Uterus (tissue), 4 donors: ENCODE measurements at places on chromosomes 3 and 15.

DNA sequence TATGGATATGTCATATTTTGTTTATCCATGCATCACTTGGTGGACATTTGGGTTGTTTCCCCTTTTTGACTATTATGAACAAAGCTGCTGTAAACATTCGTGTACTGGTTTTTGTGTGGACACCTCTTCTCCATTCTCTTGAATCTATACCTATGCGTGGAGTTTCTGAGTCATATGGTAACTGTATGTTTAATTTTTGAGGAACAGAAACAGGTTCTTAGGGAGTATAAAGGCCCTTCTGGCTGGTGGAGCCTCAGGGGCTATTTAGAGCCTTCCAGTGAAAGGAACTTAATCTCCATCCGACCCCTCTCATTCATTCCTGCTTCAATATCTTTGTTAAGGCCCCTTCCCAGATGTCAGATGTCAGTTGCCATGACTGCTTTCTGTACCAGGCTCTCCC is 14.1 kb upstream of the CTXND1 start:
- no peak for DNase-seq

DNA sequence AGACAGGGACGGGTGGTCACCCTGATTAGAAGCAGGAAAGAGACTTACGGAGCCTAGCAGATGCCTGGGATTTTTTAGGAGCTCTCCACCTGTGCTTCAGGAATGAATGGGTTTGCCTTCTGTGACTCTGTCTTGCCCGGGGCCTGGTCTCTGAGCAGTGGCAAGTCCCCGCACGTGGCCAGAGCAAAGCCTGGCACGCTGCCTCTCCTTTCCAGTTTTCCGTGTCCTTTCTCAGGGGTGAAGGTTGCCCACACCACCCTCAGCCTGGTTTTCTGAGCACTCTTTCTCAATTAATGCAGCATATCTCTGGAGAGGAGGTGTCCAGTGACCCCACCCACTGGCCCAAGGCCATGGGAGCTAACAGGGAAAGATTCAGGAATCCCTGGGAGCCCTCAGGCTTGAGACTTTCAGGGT is 14.5 kb upstream of the CHST14 start:
- no peak for DNase-seq

DNA sequence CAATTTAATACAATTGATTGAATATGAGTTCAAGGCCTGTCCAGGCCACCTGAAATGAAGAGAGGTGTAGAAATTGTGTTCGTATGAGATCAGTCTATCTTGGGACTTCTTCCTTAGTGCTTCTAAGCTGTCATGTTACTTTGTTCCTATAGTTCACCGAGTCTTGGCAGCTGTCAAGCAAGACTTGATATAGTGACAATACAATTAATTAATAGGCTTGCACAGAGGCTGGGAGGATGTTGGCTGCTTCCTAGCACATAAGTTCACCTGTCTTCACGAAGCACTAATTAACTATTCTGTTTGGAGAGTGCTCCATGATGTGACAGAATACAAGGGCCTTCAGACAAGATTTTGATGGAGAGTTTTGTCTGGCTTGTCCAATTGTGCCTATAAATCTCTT is 103.7 kb upstream of the CD96 start:
- no peak for DNase-seq

DNA sequence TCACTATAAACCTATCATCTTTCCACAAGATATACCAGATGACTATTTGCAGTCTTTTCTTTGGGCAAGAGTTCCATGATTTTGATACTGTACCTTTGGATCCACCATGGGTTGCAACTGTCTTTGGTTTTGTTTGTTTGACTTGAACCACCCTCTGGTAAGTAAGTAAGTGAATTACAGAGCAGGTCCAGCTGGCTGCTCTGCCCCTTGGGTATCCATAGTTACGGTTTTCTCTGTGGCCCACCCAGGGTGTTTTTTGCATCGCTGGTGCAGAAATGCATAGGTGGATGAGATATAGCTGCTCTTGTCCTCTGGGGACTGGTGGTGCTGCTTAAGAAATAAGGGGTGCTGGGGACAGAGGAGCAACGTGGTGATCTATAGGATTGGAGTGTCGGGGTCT is 33.8 kb downstream of the CHDH start:
- DNase-seq = no peak

- DNase-seq = no peak
Observed at GRCh38 chr3:111040959-111041358, 30.7 kb upstream of the NECTIN3 start.

DNA sequence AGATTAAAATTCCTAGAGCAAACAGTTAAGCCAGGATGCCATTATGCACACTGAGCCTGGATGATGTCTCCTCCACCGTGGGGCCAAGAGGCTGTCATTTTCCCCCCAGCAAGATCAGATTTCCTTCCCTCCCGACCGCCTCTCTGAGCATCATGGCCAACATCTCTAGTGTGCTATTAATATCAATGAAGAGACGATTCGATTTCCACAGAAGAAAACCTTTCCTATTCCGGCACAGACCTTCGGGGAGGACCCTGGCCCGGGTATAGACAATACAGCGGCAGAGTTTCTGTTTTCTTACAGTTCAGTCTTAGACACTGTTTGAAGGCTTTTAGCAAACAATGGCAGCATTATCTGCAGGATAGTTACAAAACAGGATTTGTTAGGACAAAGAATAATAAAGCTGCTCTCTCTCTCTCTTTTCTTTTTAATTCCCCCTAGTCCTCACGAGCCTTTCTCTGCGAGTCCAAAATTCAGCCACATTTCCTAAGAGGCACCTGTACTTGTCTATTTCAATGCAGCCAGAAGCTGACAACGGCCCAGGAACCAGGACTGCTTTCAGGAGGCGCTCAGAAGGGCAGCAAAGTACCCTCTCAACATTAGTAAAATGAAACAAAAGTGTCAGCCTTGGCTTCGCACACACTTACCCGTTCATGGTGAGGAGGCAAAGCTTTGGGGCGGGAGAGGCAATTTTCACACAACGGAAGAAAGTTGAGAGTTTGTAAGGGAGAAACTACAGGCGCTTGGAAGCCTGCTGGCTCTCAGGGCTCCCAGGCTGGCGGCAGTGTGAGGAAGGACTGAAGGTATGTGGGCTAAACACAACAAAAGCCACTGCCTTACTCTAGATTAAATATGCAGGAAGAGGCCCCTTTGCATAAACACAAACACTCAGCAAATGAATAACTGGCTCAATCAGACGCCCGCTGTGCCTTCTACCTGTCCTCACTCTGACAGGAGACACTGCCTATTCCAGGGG is 278.0 kb downstream of the FOXP1 start:
- DNase-seq = peak; percentile 20

DNA sequence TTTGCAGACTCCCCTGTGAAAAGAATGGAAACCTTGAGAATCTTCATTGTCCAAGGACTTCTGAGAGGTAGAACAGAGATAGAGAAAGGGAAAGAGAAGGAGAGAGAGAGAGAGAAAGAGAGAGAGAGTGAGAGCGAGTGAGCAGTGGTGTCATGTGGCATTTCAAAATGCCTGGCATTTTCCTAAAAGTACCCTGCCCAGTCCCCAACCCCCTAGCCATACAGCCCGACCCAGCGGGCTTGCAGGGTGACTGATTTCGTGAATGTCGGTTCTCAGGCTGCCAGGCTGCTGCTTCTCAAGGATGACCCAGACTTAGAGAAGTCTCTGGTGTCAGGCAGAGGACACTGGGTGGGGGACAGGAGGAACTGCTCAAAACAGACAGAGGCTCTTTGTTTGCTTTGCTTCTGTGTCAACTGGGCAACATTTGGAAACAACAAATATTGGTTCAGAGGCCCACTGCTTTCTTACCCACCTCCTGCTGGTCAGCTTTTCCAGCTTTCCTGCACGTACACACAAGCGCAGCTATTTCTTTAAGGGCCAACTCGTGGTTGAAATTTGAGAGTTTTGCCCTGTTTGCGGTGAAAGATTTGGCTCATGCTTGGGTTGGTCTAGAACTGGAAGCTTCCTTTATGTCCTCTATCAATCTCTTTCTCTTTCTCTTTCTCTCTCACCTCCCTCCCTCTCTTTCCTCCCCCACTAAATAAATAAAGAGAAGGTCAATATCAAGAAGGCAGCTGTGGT is 3.7 kb upstream of the TF start:
- no peak for DNase-seq

GRCh38 chr3:94441494-94441847 is 378.6 kb downstream of the NSUN3 start:
- DNase-seq = no peak

DNA sequence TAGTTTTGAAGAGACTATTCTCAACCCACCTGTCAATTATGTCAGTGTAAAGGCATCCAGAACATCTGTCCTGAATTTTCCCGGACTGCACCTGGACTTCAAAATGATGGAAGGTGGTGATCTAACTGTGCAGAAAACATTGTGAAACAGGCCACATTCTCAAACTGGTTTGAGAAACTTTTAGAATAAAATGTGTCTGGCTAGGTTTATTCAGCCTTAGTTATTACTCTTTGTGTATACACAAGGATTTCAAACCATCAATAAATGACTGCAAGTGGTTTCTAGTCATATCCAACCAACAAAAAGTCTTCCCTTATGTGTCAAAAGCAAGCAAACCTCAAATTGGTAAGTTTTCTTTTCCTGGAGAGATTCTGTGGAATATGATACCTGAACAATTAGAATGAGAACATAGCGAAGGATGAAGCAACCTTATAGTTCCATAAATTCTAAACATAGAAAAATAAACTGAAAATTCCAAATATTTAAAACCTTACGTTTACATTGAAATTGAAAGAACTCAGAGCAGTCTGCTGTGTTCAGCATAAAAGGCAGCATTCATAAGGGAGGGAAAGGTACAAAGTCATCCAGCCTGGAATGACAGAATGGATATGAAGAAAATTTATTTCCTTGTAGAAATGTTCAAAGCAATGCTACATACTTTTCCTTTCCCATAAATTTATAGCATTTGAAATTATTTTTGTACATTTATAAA is 306.6 kb upstream of the TGFBR2 start:
- no peak for DNase-seq

- DNase-seq = no peak
Observed at GRCh38 chr3:149920119-149920518, 50.6 kb downstream of the PFN2 start.

DNA sequence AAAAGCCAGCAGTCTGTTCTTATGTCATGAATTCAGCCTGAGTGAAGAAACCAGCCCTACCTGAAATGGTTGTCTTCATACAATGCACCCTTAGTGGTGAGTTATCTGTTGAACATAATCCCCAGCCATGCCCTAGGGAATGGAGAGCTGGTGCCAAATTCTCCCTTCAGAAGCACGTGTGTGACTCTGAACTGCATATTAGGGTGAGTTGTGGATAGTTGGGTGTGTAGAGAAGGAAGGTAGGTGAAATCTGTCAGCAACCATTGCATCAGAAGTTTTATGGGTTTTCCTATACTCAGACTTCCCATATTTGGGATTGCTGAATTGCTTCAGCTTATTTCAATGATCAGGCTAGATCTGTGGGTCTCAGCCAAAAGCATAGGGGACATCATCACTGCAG is 46.5 kb upstream of the TP63 start:
- no peak for DNase-seq

GRCh38 chr3:24905266-24905665 is 410.6 kb upstream of the THRB start:
- DNase-seq = no peak

- no peak for DNase-seq
Observed at GRCh38 chr15:71375934-71376333, 260.7 kb downstream of the THSD4 start.

GRCh38 chr3:113166719-113167492 is 44.5 kb upstream of the BOC start:
- peak; percentile 75 for DNase-seq

DNA sequence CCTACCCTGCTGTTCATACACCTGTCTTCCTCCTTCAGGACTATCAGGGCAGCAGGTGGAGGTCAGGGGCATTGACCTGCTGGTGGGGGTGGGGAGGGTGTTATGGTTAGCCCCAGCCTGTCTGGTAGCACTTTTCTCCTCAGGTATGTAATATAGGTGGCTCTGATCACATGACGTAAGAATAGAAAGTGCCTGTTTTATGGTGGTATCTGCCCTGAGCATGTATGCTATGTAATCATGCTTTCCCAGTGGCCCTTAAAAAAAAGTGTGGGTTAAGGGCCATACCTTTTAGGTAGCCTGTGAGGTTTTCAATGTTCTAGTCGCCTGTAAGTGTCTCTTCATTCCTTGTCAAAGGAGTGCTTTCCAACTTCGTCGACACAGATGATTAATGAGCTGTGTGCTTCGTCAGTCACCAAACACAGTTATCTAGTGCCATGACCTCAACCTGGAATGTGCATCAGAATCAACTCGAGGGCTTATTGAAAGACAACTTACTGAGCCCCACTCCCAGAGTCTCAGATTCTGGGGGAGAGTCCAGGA is 86.3 kb downstream of the KLHL25 start:
- DNase-seq = no peak

GRCh38 chr3:26682406-26682805 is 59.8 kb downstream of the LRRC3B start:
- no peak for DNase-seq

DNA sequence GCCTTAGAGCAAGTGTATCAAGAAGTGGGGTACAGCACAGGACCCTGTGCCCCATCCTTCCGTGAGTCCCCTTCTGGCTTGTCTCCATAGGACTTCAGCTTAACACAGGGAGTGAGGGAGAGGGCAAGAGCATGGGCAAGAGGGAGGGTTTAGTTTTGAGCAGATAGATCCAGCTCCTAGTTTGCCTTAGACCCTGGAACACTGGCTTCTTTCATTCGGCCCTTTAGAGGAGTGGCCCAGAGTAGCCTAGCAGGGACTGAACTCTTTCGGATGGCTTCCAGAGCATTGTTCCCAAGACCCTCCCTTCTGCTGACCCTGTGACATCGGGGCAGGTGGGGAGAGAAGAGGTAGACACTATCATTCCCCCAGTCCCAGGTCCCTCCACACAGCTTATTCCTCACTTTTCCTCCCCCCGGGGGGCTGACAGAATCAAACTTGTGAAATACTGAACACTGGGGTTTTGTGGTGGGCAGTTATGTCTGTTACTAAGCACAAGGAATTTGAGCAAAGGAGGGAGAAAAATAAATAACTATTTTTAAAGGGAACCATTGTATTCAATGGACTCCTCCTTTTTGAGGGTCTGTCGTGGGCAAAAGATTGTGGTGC is 289.6 kb upstream of the C2CD4B start:
- DNase-seq = no peak

DNA sequence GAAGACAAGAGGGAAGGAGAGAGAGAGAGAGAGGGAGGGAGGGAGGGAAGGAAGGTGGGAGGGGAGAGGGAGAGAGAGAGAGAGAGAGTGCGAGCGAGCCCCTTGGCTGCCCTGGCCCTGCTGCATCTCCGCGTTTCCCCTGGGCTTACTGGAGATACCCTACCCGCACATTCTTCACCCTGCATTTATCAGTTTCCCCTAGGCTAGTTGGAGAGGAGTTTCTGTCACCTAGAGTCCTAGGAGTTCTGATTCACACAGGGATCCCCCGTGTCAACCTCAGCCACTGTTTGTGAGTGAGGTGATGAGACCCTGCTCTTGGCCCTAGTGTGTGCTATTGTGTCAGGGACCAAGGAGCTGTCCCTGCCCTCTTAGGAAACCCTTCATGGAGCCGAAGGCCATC is 18.7 kb downstream of the BHLHE40 start:
- no peak for DNase-seq

- no peak for DNase-seq
Observed at GRCh38 chr3:25781758-25782594, 1.3 kb downstream of the NGLY1 start.

- no peak for DNase-seq
Observed at GRCh38 chr3:170496026-170496867, 77.6 kb downstream of the CLDN11 start.
